Central memory CD8-positive, alpha-beta T cell (primary cell): ENCODE measurements at places on chromosomes 16 and 17.

DNA sequence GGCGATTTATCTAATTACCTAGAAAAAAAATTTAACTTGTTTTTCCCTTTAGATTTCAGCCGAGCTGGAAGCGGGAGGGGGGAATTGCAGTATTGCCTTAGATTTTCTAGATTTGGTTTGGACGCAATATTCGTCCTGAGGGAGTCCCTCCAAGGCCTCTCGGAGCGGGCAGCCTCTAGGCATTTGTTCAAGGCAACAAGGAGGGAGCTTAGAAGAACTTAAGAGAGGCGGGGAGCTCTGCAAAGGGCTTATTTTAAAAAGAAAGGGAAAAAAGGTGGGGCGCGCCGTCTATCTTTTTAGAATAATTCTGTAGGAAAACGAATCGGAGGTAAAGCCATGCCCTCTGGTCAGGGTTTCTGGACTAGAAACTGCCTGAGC, 407 bp upstream of the TMEM94 start:
- no peak for DNase-seq

GRCh38 chr17:60077226-60077625, 1.5 kb downstream of the HEATR6 start:
- no peak for DNase-seq

DNA sequence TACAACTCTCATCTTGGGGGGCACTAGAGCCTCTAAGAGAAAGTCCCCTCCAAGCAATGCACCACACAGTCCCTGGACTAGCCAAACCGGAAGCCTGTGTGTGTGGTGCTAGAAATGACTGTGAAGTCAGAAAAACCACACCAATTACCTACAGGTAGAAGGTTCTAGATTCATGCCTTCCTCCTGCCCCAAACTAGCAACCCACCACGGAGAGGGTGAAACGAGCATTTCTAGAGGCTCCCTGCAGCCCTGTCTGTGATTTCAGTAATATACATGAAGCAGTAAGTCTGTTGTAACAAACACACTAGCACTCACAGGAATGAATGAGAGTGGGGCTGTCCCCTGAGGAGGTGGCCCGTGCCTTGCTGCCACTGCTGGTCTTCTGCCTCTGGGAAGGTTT, 13.6 kb downstream of the ZFHX3 start:
- DNase-seq = no peak

GRCh38 chr16:67248401-67249177, at the start of gene SLC9A5:
Gene SLC9A5 (plus strand): TSS chr16:67248979. CDS start chr16:67249015, 36 bp downstream.
- no peak for DNase-seq

GRCh38 chr17:68228817-68229570, 18.8 kb upstream of the AMZ2 start:
- no peak for DNase-seq

DNA sequence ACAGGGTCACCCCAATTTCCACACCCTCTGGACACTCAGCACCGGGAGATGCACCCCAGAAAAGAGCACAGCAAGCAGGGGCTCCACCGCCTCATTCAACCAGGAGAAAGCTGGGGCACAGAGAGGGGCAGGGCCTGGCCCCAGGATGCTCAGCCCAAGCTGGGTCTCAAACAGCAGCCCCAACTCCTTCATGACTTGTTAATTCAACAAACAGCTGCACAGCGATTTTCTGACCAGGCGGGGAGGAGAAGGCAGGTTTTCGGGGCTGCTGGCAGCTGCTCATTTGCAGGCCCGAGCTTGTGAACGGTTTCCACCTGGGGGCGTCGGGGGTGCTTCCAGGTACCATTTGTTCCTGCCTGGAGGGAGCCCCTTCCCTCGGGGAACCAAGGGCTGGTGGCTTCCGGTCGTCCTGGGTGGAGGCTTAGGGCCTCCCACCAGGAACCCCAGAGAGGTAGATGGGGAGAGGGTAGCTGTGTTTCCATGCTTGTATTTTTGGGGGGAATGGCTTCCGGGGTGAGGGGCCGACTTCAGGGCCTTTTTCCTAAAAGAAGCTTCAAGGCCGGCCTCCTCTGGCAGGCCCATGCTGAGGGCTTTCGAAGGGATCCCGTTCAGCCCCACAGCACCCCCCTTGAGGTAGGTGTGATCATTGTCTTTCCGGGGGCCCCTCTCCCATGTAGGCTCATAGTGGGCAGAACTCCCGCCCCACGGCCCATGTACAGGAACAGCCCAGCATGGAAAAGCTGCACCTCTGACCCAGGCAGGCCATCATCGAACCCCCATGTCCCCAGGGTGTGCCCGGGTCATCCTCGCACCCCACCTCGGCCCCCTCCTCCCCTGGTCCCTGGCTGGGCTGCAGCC, 191.6 kb upstream of the GSE1 start:
- no peak for DNase-seq

DNA sequence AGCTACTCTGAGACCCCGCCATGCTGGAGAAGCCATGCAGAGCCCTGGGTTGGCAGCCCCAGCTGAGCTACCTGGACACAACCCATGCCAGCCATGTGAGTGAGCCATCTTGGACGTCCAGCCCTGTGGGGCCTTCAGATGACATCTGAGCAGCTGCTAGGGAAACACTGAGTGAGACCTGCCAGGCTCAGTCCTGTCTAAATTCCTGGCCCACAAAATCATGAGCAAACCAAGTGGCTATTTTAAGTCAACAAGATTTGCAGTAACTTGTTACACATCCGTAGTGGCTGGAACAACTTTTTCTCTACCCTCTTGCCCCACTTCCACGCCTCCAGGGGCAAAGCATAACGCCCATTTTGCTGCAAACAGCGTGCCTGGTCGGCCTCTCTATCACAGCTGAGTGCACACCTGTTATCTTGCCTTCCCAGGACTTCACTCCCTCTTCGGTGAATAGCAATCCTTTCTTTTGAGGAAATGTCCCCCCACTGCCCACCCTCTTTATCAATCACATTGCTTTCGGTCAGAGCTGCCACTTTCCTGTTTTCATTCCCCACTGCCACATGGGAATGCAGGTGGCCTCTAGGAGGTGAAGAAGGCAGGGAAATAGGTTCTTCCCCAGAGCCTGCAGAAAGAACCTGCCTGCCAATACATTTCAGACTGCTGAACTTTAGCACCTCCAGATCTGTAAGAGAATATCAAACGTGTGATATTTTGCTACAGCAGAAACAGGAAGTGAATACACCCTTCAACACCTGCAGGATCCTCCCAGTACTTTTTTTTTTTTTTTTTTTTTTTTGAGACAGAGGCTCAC, 7.4 kb upstream of the SCIMP start:
- DNase-seq = peak; percentile 23

DNA sequence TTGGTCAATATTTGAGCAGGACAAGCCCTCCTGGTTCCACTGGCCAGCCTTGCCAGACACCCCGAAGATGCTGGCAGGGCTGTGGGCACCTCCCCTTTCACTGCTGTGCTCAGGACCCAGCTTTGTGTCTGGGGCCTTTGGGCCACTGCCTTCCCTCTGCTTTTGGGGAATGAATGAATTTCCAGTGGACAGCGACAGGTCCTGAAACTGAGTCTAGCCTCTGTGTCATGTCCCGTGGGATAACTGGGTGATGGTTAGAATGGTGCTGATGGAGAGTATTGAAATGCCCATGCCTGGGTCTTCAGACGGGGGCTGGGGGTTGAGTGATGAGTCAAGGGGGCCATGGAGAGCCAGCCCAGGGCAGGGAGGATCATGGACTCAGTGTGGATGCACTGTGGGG, 135.8 kb downstream of the FOXL1 start:
- DNase-seq = no peak

- no peak for DNase-seq
Observed at GRCh38 chr17:36750316-36750885, 149.0 kb downstream of the MRM1 start.

- no peak for DNase-seq
Observed at GRCh38 chr16:66996324-66996982, 8.1 kb downstream of the CES4A start.

DNA sequence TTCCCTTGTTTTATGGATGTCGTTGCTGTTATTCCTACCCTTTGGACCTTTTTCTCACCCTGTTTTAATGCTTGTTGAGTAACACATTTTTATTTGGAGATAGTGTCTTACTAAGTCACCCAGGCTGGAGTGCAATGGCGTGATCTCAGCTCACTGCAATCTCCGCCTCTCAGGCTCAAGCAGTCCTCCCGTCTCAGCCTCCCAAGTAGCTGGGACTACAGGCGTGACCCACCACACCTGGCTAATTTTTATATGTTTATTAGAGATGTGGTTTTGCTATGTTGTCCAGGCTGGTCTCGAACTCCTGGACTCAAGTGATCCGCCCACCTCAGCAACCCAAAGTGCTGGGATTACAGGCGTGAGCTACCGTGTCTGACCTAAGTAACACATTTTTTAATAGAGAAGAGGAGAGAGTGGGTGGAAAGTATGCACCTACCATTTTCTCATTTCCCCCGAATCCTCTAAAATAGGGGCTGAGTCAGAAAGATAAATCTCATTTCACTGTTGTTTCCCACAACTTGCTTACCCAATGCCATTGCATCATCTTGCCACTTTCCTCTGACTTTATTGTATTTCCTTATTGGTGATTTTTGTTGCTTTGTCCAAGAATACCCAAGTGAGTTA, 7.0 kb downstream of the DHX40 start:
- no peak for DNase-seq

DNA sequence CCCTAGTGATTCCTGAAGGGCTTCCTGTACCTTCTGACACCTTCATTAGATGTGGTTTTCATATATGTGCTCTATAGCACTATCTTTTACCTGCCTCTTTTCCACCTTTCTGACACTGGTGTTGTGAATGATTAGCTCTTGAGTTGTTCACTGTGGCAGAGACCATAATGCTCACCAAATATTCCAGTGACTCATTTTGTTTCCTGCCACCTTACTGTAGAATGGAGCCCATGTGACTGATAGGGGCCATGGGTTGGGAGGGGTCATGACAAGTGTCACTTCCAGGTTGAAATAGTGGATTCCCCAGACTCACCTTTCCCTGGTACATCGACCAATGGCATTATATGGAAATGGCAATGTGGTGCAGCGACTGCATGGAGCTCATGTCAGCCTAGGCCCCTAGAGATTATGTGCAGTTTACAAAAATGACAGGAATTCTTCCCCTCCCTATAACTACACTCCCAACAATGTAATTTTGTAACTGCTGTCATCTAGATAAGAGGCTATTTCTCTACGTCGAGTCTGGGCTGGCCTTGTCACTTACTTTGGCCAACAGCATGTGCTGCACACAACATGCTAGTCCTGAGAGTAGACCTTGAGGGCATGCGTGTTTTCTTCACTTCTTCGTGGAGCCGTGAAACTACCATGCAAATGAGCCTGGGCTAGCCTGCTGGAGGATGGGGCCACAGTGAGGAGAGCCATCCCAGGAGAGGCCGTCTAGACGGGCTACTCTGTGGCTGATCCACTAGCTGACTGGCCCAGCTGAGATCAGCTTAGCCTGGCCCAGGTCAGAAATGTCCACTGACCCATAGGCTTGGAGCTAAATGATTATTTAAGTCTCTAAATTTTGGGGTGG, 409.5 kb downstream of the CA10 start:
- no peak for DNase-seq

- no peak for DNase-seq
Observed at GRCh38 chr16:19479302-19479721, 42.6 kb downstream of the GDE1 start.

GRCh38 chr17:44733753-44734152, 25.0 kb upstream of the ADAM11 start:
- DNase-seq = no peak

GRCh38 chr17:19763416-19763815, 15.3 kb upstream of the ALDH3A1 start:
- no peak for DNase-seq

DNA sequence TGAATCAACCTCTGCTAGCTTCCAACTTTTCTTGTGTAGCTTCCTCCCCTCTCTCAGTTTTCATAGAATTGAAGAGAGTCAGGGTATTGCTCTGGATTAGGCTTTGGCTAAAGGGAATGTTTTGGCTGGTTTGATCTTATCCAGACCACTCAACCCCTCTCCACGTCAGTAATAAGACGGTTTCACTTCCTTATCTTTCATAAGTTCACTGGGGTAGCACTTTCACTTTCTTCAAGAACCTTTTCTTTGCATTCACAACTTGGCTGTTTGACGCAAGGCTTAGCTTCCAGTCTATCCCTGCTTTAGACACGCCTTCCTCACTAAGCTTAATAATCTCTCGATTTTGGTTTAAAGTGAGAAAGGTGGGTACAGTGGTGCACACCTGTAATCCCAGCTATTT, 29.7 kb upstream of the OR1A2 start:
- DNase-seq = no peak

GRCh38 chr17:79943347-79944241, 92.1 kb downstream of the TBC1D16 start:
- DNase-seq = no peak

GRCh38 chr16:31711344-31711845, 162.2 kb upstream of the ZNF267 start:
- no peak for DNase-seq

GRCh38 chr17:40311575-40311974, 2.6 kb downstream of the RARA start:
- no peak for DNase-seq

GRCh38 chr16:9527976-9528375, 436.5 kb downstream of the HAPSTR1 start:
- DNase-seq = no peak

DNA sequence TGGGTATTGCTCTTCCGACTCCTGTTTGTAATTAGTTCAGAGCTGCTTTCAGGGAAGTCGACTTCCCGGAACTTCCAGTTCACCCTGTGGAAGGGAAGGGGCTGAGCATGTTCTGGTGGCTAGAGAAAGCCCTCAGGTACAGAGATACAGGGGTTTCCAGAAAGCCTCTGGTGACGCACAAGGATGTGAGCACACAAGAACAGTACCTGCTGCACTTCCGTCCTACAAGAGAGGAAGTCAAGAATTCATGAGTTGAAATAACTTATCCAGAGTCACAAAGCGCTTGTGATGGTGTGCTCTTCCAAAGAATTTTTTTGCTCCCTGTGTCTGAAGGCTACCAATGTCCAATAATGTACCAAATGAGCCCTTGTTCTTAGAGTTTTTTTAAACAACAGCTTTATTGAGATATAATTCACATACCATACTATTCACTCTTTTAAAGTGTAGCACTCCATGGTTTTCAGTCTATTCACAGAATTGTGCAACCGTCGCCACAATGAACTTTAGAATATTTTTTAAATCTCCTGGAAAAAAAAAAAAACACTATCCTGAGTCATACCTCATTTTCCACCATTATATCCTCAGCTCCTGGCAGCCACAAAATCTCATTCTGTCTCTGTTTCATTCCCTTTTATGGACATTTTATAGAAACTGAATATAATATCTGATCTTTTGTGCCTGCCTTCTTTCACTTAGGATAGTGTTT, 327.6 kb downstream of the CDH13 start:
- DNase-seq = no peak

DNA sequence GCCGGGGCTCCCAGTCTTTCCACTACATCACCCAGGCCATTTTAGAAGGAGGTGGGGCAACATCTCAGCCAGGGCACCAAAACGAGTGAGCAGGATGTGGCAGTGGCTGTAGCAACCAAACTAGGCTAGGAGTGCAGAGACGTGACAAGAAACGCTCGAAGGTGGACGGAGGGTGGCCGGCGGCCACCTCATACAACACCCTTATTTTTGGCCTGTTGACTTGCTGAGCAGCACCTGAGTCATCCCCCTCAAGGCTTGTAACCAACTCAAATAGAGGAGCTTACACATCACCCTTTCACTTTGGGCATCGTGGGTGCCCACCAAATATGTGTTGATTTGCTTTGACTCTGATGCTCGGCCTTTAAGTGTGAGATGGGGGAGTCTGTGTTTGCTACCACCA, 23.7 kb upstream of the SOX9 start:
- no peak for DNase-seq
